ENCODE measurements at places on chromosomes 5 and 9. TPM values are rescaled to one million over a fixed set of nuclear protein-coding genes. Genes with fewer than 3 reads are reported as not detected.
A peak's percentile ranks its signal among the peaks of the same experiment; 100 is the strongest.

PCDHB13 gene
- total RNA-seq: 3.5 TPM

GRIA1 gene
- 0.24 TPM for total RNA-seq

FNBP1 gene
- 29.0 TPM for total RNA-seq

TOPORS gene
- total RNA-seq: 9.5 TPM

INSL6 gene
- not detected for total RNA-seq

LCN9 gene
- total RNA-seq: not detected

TMED9 gene
- total RNA-seq: 101 TPM

PDE6A gene
- not detected for total RNA-seq

PAXX gene
- 30.2 TPM for total RNA-seq

CSF1R gene
- total RNA-seq: 18.3 TPM

CHSY3 gene
- total RNA-seq: 1.9 TPM

ARL14EPL gene
- total RNA-seq: not detected

- no peak for DNase-seq
These were observed 10.3 kb downstream of the WHRN start for GRCh38 chr9:114494776-114495569.

DNA sequence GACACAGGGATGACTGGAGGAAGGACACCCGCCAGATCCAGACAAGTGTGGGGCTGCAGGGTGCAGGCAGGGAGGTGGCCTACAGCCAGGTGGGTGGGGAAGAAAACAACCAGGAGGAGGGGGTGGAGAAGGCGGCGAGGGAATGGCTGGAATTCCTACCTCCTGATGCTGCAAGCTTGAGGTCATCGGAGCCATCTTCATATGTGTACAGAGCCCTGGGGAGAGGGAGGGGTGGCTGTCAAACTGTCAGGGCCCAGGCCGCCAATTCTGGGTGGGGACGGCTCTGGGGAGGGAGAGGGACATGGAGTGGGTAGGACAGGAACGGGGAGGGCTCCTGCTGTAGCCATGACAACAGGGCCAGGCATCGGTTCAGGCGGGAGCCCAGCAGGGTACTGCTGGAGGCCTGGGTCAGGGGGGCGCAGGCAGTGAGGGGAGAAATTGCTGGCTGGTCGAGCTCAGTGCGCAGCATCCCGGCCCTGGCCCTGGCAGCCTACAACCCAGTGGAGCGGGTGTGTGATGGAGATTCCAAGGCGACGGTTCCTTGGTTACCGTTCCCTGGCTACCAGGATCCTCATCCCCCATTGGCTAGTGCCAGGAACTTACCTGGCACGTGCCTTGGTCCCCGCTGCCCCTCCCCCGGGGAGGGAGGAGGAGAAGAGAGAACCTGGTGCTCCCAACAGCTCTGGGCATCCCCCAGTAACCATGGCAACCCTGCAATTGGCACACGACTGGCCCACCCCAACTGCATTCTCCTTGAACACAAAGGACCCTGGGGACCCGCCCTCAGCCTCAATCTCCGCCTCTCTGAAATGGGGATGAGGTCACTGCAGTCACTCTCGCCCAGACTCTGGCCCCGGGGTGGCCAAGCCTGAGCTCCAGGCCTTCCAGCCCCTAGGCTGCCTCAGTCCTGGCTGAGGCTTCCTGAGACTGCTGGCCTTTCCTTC lies 4.5 kb downstream of the DBN1 start:
- DNase-seq: peak; percentile 64

DNA sequence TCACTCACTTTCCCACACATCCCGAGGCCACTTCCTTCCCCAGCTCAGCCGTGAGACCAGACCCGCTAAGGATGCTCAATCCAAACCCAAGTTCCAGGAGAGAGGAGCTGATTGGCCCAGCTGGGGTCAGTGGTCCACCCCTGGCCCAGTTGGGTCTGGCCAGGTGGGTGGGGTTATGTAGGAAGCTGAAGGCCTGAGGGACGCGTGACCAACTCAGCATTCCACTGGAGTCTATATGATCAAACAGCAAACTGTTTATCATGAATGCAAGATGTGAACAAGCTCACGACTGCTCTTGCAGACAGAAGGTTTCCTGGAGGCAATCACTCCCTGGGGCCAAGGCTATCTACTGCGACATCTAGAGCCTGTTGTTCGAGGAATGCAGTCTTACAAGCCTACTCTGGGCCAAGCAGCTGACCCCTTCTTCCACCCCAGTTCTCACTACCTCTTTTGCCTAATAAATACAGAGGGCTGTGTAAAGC lies 4.9 kb upstream of the RAPGEF1 start:
- DNase-seq: no peak

GRCh38 chr9:27304521-27304920 lies 7.6 kb upstream of the EQTN start:
- DNase-seq: no peak

GRCh38 chr9:127955294-127956015 lies 17.8 kb upstream of the DPM2 start:
- no peak for DNase-seq

GRCh38 chr5:82296929-82297328 lies 18.8 kb upstream of the RPS23 start:
- DNase-seq: no peak

GRCh38 chr9:82333671-82334070 lies 345.1 kb downstream of the SPATA31D1 start:
- no peak for DNase-seq

DNA sequence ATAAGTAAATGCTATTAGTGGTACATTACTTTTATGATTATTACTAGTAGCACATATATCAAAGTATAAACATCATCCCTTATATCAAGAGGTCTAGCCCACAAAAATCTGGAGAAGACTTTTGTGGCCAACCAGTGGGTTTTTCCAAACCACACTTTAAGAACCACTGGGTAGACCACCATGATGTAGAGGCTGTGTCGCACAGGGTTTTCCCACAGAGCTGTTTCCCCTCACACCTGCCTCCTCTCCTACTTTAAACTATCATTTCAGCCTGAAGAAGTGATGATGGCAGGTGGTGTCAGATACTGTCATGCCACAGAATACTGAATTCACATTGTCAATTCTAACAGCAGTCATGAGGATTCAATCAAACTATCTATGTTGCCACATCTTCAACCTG lies 109.2 kb downstream of the FBXW11 start:
- DNase-seq: no peak

GRCh38 chr5:80917631-80918030 lies 42.5 kb upstream of the RASGRF2 start:
- no peak for DNase-seq

DNA sequence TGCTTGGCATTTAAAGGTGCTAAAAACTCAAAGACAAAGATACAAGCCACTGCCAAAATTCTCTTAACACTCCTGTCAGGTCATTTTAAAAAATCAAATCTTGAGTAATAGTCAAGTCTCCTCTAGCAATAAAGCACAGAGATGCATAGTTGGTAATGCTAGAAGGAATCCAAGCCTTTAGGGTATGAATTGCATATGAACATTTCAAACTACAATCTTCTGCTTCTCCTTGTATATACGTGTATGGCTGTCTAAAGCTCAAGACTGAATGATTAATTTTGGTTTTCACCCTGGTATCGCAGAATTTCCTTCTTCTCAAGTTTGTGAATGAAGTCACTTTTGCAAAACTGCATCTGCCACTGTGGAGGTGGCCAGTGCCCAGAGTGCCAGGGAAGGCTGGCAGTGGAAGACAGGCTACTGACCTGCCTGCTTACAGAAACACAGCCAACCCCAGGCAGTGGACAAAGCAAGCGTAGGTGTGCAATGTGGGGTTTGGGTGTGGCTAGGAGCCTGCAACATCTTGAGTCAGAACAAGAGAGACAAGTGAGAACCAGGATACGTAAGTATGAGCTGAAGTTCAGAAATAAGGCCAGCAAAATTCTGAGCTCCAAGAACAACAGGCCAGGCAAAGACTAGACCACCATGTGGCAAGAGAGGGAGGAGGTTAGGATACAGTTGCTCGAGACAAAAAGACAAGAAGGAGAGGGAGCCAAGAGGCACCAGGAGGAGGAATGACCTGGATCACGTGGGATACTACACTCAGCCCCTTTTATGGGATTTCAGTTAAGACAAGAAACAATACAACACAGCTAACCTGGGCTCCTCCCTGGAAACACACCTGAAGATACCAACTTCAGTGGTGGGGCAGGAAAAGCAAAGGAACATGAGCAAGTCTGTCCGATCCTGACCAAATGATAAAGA lies 22.6 kb downstream of the MYO10 start:
- no peak for DNase-seq

- peak; percentile 63 for DNase-seq
These were observed 201.1 kb downstream of the SNX18 start for GRCh38 chr5:54718656-54719055.

DNA sequence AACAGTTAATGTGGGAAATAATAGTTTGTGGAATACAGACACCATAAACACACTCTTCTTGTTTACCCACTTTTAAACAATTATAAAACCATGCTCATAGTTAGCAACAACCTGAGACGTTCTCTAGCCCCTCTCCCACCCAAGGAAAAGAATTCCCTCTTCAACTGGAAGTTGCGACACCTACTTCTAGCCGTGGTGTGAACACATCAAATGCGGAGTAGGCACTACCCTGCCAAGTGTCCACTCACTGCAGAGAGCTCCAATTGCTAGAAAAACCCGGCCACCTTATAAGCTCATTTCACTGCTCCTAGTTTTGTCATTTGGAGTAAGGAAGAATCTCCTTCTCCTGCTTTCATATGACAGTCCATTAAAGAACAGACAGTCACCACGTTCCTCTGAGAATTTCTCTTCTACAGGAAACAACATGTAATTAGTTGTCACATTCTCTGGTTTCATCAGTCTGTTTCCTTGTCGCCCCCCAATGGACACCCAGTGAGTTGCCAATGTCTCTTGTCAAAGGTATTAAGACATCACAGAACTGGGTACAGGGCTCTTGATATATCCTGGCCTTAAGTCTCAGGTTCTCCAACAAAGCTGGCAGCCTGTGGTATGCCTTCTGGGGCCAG lies 47.3 kb downstream of the PRLR start:
- DNase-seq: no peak

DNA sequence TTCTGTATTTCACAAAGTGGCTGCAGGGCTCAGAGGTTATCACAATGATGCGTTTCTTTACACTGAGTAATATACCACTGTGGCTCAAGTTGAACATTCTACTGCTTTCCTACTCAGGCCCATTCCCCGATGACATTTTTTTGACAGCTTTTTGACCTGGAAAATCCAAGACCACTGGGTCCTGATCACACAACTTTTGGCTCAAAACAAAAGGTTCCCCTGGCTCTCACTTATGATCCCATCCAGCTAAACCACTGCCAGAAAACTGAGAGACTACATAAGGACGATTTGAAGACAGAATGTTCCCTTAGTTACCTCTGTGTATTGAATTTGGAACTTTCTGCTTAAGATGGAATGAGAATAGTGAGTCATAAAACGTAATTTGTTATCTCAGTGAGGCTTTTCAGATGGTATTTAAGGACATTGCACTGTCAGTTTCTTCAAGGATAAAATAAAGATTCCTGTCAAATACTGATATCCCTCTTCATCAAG lies 78.0 kb upstream of the FBXL7 start:
- DNase-seq: no peak

- DNase-seq: no peak
These were observed 180.4 kb upstream of the TRIM32 start for GRCh38 chr9:116506685-116507084.

DNA sequence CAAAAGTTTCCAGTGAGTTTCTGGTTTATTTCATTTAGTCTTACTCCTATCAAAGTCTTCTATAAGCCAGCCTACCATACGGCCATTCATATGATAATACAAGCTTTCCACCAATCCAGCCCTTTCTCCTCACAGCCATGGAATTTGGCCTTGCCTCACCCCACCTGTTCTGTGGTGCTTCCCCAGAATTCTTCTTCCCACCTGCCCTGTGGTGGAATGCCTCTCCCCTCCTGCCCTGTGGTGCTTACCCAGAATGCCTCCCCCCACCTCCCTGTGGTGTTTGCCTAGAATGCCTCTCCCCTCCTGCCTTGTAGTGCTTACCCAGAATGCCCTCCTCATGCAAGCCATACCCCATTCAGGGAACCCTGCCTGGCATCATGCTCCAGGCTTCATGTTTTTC lies 90.3 kb upstream of the APC start:
- DNase-seq: no peak

- DNase-seq: no peak
These were observed 91.1 kb upstream of the DMRT1 start for GRCh38 chr9:750249-750967.

DNA sequence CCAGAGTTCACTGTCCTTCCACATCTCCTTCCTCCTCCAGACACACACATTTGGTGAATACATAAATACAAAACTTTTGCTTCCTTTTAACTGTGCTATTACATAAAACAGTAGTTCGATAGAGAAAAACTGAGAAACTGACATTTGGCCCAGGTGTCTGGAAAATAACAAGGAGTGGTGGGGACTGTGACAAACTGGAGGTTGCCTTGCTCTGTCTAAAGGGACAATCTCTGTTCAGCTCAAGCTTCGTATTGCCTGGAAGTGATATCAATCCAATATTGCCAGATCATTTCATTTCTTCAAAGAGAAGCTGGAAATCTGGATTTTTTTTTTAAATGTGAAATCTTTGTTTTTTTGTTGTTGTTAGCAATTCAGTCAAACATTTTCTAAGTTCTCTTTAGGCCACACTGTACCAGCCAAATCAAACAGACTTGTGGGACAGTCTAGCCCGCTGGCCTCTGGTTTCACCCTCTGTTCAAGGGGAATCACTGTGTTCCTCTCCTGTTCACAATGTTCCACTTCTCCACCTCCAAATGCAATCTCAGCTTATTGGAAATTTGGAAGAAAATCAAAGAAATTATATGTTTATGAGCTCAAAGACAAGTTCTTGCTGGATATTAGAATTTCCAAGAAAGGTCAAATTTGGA lies 612.5 kb downstream of the KIF4B start:
- no peak for DNase-seq

DNA sequence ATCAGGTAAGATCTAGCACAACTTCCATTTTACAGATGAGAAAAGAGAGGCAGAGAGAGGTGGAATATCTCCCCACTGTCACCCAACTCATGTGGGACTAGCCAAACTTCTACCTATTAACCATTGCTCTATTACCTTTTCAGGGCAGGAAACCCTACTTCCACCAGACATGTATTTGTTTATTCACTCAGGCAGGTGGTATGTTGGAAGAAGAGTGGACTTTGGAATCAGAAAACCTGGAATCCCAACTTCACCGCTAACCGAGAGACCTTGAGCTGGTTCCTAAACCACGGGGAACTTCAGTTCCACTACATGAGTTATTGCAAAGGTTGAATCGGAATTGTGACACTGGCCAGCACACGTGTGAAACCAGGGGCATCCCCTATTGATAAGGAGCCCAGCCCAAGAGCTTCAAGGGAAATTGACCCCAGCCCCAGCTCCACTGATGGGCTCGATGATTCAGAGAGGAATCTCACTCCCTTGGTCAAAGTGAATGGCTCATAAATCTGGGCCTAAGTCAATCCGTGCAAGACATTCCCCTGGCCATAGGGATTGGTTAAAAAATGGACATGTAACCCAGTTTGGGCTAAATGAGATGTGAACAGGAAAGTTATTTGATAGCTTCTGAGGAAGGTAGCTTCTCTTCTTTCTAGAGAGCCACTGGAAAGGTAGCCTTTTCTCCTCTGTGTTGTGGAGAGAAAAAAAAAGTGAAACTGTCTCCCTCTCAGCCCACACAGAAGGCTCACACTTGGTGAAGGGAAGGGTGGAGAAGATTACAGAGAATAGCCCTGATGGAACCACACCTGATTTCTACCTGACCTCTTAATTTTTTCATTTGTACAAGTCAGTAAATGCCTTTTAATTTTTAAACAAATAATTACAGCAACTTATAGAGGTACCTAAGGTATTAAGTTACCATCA lies 5.5 kb upstream of the GLIS3 start:
- DNase-seq: no peak
